ENCODE measurements at places on chromosomes 5 and 9.

DNA sequence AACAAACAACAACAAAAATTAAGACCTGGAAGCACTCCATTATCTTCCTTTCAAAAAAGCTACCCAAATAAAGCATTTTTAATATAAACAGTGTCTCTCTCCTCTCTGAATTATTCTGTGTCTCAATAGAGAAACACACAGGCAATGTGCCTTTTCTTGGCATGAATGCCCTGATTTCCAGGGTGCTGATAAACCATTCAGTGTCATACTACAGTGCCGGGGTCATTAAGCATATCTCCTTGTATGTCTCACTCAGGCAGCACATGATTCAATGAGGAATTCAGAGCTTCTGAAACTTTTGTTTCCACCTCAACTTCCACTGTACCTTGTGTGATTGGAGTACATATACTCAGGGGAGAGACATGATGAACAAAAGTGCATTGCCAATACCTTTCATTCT lies 294.0 kb upstream of the SLC24A2 start:
- DNase-seq = no peak

DNA sequence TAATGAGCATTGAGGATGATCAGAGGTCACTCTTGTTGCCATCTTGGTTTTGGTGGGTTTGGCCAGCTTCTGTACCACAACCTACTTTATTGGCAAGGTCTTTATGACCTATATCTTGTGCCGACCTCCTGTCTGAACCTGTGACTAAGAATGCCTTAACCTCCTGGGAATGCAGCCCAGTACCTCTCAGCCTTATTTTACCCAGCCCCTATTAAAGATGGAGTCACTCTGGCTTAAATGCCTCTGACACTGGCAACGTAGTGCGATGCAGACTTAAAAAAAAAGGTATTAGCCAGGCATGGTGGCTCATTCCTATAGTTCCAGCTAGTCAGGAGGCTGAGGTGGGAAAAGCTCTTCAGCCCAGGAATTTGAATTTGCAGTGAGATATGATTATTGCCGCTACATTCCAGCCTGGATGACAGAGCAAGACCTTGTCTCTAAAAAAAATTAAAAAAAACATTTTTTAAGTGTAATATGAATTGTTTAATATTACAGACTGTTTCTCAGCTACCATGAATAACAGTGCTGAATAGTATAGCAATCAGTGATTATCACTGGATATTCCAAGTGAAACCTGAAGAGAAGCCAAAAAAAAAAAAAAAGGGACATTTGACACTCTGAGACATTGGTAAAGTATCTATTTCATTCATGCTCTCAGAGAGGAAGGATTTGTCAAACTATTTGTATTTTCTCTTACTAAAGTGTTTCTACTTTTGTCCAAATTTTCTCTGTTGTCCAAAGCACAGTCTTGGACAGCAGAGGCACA lies 18.3 kb upstream of the STOM start:
- DNase-seq = no peak

GRCh38 chr5:180138976-180139730 lies 67.6 kb upstream of the RNF130 start:
- no peak for DNase-seq

- DNase-seq = no peak
Observed at GRCh38 chr9:75085640-75086039, 2.3 kb downstream of the NMRK1 start.

- no peak for DNase-seq
Observed at GRCh38 chr9:122788831-122789230, at the start of gene OR5C1. TSS of gene OR5C1 (plus strand) at chr9:122788933. CDS start at chr9:122788933, 0 bp downstream.

DNA sequence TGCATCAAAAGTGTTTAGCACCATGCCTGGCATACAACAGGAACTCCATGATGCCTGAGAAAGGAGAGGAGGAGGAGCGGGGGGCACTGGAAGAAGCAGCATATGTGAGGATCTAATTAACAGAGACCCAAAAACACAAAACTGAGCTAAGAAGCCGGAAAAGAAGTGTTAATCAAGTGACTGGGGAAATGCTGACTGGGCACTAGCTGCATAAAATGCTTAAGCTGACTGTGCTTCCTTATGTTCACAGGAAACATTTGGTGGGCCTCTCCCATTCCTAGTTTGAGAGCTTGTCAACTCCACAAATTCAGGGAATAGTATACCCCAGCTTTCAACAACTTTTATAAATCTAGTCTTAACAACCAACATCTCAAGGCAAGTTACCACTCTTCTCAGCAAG lies 26.6 kb downstream of the DEPDC1B start:
- DNase-seq = no peak

- no peak for DNase-seq
Observed at GRCh38 chr5:135063511-135064234, 29.6 kb upstream of the PITX1 start.

- DNase-seq = no peak
Observed at GRCh38 chr5:160213537-160213936, 15.8 kb upstream of the FABP6 start.

DNA sequence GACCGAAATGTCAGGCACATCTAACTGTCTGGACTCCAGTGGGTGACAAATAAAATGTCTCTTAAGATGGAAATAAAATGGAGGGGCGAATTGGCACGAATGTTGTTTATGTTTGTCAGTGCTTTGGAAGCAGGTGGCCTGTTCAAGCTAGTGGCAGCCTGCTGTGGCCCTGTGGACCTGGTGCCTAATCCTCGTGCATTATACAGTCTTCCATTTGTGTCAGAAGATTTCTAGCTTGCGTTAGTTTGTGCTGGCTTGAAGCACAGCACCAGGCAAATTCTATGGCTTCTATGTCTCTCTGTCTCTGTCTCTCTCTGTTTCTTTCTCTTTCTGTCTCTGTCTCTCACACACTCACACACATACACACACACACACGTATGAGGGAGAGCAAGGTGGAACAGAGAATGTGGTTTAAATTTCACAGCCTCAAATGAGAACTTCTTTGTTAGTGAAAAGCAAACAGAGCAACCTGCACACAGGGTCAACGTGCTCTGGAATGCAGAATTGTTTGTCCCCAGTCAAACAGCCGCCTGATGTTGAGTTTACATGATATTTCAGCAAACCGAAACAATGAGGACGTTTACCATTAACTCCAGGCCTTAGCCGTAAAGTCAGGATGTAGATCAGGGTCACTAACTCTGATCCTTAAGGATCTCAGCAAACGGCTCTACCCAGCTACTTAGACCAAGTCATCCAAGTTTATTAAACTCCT lies 39.0 kb upstream of the CD180 start:
- no peak for DNase-seq

GRCh38 chr9:136292026-136292538 lies 11.8 kb downstream of the CCDC187 start:
- no peak for DNase-seq

- DNase-seq = no peak
Observed at GRCh38 chr9:85647571-85647970, 94.2 kb downstream of the AGTPBP1 start.

DNA sequence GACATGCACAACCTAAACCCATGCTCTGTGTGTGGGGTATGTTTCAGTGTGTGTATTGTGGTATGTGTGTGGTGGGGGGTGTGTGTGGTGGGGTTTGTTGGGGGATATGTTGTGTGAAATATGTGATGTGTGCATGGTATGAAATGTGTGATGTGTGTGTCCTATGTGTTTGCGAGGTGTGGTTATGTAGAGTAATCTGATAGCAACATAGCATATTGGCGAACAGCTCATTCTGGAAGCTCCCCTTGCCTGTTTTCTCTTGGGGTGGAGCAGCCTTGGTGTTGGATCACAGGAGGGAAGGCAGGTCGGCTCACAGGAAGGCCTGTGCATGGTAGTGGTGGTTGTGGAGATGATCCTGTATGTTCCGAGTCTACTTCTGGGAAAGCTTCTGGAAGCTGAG lies 35.4 kb upstream of the PHF2 start:
- no peak for DNase-seq

DNA sequence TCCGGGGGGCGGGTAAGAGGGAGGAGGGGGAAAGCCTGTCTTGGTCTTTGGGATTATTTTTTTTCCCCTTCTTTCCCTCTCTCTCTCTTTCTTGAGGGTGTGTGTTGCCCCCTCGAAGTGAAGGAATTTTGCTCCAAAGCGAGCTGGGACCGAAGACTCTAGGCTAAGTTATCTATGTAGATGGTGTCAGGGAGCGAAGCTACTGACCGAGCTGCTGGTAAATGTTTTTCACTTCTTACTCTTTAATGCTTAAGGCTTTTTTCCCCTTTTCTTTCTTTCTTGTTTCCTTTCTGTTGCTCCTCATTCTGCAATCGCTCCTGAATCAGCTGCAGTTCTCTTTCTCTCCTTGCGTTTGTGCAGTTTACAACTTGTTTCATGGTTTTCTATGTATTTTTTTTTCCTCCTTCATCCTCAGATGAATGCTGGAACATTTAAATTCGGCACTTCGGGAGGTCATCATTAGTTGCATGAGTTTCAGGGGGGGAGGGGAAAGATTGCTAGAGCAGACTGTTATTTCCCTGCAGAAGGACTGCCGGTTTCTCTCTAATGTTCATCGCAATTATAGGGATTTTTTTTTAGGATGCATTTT lies 1312.0 kb upstream of the WWC1 start:
- DNase-seq = no peak

GRCh38 chr9:34079181-34079580 lies 30.5 kb upstream of the UBAP2 start:
- no peak for DNase-seq

GRCh38 chr5:150584556-150585335 lies 55.7 kb upstream of the SYNPO start:
- DNase-seq = no peak

Data from activated CD4-positive, alpha-beta T cell treated with anti-CD3 and anti-CD28 coated beads, Interleukin-2, amount 50 U/mL, for 4 hours (primary cell).